Stimulated activated CD4-positive, alpha-beta T cell treated with anti-CD3 and anti-CD28 coated beads, Interleukin-1b, Interleukin-23, amount 100 ng/mL, for 1 hour (primary cell): ENCODE measurements at places on chromosomes 5 and 9.

- no peak for DNase-seq
These were observed 126.3 kb downstream of the CEMIP2 start for GRCh38 chr9:71642056-71642455.

DNA sequence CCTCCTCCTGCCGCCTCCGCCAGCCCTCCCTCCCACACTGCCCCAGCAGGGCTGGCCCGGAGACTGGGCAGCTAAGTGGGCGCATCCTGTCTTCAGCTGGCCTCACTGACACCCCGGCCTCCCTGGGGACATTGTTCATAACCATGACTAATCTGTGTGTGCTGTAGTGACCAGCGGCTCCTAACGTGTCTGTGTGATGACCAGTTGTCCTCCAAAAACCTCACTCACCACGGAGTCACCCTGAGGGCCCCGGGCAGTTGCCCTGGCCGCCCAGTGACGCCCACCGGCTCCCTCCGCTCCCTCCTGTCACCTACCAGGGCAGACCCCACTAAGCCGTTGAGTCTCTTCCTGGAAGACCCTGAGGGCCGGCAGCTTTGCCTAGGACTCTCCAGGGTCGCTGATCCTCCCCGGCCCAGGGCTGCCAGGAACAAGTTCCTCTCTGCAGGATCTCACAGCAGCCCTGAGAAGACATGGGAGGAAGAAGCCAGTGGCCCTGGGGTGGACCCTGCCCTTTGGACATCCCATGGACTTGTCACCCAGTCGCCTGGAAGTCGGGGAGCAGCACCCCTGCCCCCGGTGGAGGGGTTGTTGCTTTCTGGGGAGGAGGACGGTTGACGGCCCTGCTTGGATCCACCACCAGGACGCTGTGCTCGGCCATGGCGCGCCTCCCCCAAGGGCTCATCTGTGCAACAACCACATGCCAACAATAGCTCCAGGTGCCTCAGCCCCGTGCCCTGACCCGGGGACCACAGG lies 110.2 kb upstream of the LMX1B start:
- no peak for DNase-seq

DNA sequence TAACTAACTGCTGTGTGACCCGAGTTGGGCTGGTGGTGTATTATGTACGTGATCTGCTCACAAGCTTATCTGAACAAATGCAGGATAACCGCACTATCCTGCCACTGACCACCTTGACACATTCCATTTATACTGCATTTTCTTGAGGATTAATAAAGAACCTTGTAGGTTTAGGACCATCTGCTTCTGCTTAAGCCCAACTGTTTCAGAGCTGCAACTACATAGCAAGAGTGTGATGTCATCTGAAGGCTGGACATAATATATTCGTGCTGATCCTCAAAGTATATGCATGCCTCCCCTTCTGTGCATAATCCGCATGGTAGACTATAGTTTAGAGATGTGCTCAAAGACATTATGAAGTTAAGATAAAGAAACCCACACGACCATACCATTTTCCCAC lies 435.9 kb downstream of the BNC2 start:
- DNase-seq = no peak

DNA sequence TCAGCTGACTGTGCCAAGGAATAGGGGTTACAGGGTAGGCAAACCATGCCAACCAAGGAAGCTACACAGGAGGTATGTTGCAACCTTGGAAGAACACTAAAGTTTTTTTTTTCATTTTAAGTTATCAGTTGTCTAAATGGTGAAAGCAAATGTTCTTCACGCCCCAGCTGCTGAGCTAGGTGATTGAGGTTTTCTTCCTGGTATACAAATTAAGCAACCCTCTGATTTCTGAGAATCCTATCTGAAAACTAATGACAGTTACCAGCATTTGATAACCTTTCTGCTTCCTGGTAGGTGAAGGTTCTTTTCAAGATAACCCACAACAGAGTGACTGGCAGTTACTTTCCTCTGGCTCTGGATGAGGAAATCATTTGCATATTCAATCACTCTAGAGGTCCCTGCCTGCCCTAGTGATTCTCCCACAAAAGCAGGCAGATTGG lies 194.9 kb downstream of the ATP10B start:
- DNase-seq = no peak

DNA sequence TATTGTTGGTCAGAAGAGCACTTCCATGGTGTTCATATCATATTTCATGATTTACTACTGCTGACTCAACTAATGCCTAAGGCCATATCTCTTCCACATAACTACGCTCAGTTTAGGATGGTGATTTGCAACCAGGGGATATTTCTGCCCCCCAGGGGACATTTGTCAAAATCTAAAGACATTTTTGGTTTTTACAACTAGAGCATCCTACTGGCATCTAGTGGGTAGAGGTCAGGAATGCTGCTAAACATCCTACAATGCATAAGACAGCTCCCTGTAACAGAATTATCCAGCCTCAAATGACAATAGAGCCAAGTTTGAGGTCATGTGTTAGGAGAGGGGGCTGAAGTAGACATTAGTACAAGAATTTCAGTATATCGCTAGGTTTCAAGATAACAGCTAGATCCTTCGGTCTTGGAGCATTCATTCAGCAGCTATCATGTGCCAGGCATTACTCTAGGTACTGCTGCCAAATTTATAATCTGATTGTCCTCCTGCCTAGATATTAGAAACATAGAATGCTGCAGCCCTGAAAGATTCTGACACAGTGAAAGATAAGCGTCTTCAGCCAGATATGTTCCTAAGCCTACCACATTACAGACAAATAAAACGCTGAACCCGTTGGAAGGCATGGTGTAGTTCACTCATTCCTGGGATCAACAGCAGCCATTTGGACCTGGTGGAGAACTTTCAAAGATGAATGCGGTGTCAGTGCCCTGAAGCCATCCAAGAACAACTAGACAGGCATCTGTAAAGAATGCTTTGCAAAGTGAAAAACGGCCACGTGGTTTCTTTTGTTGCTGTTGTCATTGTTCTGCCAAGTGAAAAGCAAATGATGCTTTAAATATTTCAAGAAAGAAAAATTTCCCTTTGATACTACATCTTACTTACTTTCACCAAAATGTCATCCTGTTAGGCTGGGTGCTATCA lies 55.5 kb upstream of the FST start:
- DNase-seq = no peak
